ENCODE measurements at places on chromosomes 1 and 21.

- DNase-seq, result no peak
These were observed 119.6 kb downstream of the ACTL8 start for GRCh38 chr1:17874710-17875109.

DNA sequence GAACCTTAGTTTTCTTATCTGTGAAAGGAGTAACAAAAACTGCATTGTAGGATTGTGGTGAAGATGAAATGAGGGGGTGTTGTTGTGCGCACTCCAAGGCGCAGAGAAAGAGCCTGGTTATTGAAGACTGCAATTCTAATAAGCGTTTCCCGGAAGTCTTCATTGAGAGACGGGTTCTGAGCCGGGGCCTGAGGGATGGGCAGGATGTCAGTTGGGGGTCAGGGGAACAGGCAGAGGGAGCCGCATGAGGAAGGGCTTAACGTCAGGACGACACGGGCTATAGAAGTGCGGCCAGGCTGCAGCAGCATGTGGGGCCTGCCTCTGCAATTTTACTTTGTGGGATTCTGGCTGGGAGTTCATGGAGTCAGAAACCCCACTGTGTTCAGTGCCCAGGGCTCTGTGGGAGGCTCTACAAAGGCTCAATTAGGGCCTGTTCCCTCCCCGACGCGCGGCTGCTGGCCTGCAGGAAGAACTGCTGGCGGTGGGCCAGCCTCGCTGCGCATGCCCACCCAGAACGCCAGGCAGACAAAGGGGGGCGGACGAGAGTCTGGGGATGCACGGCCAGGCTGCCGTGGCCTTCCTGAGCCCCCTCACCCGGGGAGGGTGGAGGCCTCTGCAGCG, 20.7 kb downstream of the TRIM62 start:
- DNase-seq, result no peak

DNA sequence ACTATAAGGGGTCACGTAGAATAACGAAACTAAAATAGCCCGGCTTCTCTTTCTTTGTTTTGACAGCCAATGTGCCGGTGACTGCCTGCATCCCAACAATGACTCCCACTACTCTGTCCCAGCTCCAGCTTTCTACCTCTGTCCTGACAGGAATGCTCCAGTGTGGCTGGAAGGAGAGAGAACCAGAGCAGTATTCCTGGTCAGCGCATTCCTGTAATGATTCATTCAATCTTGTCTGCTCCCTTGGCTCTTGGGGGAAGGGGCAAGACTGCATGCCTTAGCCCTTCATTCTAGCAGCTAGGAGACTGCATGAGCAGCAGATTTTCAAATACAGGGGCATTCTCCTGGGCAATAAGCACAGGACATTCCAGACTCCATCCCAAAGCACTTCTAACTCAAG, 132.1 kb upstream of the PRMT6 start:
- DNase-seq, result peak; percentile 28

- DNase-seq, result peak; percentile 60
These were observed 21.4 kb upstream of the RNF11 start for GRCh38 chr1:51214615-51215131.

DNA sequence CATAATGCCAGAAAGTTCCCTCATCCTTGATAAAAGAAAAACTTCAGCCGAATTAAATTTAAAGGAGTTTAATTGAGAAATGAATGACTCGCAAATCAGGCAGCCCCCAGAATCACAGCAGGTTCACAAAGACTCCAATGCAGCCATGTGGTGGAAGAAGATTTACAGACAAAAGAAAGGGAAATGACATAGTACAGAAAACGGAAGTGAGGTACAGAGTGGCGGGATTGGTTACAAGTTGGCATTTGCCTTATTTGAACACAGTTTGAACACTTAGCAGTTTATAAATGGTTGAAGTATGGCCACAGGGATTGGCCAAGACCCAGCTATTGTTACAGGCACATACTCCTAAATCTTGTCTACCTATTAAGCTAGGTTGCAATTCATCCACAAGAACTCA, 46.6 kb downstream of the HIVEP3 start:
- no peak for DNase-seq

- no peak for DNase-seq
These were observed 1058.1 kb upstream of the TMPRSS15 start for GRCh38 chr21:19461481-19462205.

GRCh38 chr1:33338440-33339211, 17.7 kb upstream of the A3GALT2 start:
- no peak for DNase-seq

DNA sequence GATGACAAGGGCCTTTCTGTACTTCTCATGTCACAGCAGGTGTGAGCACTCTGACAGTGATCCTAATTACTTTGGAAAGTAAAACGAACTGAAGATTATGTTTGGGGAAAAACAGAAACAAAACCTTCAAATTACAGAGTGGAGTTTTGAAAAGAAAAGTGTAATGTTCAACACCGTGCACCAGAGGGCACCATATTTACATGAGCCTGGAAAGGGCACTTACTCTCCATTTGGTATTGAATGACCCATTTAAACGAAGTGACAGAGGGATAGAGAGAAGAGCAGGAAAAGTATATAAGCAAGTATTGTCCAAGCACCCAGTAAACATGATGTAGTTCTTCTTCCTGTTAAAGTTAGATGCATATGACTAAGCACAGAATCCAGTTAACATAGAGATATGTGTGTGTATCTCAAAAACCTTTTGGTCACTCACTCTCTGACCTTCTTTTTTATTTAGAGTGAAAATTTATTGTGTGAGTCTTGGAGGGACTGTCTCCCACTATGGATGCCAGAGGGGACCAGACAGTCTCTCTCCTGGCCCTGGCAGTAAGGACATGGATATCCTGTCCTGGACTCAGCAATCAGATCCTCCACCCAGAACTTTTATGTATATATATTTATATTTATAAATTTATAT, 3.8 kb upstream of the RGSL1 start:
- peak; percentile 76 for DNase-seq

DNA sequence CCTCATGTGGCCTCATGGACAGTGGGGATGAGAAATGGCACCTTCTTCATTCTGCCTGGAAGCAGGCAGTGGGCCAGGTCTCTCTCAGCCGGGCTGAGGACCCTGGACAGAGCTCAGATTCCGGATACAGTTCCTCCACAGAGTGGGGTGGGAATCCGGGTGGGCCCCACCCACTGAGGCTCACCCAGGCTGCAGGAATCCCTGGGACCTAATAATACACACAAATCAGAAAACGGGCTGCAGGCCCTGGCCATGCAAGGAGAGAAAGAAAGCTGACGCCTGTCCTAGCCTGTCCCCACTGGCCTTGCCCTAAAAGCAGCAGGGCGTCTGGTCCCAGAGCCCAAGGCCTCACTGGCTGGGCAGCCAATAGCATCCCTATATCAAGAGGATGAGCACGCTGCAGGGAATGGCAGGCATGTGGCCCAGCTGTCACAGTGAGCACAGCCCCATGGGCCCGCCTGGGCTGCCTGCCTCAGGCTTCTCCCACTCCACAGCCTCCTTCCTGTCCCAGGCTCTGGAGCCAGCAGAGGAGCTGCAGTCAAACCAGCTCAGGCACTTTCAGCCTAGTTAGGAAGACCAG, 25.3 kb downstream of the ACTA1 start:
- DNase-seq, result peak; percentile 73

- DNase-seq, result no peak
These were observed 158.4 kb downstream of the DUSP10 start for GRCh38 chr1:221583465-221583864.

DNA sequence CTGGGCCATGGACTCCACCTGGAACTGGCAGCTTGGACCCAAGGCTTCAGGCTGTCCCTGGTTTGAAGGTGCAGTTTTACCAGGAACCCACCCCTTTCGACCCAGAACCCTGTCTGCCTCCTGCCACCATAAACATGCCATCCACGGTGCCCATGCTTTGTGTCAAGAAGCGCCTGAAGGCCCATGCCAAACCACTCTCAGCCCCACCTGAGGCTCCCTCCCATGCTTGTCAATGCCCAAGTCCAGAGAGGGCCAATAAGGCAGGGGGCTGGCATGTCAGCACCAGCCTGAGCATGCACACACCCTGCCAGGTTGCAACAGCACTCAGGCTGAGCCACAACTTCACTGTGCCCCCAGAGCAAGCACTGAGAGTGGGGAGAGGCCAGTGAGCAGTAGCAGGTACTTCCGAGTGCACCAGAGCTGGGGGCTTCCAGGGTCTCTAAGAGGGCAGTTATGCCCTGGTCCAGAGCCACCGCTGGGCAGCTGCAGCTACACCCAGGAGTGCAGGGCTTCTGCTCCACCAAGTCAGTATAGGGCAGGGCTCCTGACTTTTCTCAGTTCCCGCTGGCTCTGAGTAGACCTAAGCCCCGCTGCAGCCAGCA, 1256.0 kb downstream of the AMY1C start:
- DNase-seq, result no peak

GRCh38 chr1:190429932-190430331, 47.7 kb downstream of the BRINP3 start:
- no peak for DNase-seq

Data from T47D (cell line).